Cardiac muscle cell (in vitro differentiated cells and primary cell): ENCODE measurements at places on chromosomes 1 and 21.

- no peak for DNase-seq
These were observed 585.8 kb upstream of the RGS18 start for GRCh38 chr1:191572479-191572878.

GRCh38 chr1:115977499-115978258, 1.4 kb downstream of the SLC22A15 start:
- peak; percentile 84 for DNase-seq

DNA sequence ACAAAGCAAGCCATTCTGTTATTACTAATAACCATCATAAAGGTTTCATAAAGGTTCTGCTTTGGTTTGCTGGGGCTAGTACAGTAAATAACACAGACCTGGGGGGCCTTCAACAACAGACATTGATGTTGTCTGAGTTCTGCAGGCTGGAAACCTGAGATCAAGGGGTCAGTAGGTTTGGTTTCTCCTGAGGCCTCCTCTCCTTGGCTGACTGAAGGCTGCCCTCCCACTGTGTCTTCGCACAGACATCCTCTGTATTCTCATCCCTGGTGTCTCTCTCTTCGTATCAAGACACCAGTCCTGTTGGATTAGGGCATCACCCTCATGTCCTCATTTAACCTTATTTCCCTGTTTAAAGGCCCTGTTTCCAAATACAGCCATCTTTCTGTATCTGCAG, 37.3 kb downstream of the HUNK start:
- DNase-seq, result no peak

- DNase-seq, result peak; percentile 92
These were observed 12.9 kb upstream of the SPEN start for GRCh38 chr1:15834406-15835204.

- peak; percentile 36 for DNase-seq
These were observed 162.8 kb downstream of the NTPCR start for GRCh38 chr1:233113009-233113879.

DNA sequence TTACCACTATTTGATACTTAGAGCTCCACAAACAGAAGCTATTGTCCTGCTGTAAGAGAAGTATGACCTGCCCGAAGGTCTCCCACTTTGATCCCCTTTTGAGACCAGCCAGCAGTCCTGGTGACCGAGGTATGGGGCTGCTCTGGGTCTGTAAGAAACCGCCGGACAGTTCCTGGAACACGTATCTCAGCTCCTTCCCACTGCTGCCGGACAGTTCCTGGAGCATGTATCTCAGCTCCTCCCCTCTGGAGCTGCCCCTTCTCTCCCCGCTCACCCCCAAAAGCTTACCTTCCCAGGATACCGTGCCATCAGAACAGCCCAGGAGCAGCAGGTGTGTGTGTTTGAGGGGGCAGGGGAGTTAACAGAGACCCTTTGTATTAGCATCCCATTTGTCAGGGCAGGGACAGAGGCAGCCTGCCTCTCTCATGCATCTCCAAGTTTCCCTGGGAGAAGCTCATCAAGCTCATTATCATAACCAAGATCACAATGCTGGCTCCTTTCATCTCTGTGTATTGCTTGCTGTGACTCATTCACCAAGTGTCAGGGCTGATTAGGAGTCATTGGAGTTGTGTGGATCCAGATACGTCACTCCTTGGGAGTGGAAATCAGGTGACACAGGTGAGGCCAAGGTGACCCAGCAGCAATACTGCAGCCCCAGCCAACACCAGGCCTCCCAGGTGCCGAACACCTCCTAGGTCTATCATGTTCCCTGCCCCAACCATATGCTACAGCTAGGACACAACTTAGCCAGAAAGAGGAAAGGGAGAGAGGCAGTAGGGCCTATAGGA, 25.3 kb downstream of the OPTC start:
- DNase-seq, result no peak

GRCh38 chr1:1094981-1095380, 20.9 kb upstream of the RNF223 start:
- no peak for DNase-seq

- no peak for DNase-seq
These were observed 23.3 kb upstream of the CD55 start for GRCh38 chr1:207298186-207298585.

DNA sequence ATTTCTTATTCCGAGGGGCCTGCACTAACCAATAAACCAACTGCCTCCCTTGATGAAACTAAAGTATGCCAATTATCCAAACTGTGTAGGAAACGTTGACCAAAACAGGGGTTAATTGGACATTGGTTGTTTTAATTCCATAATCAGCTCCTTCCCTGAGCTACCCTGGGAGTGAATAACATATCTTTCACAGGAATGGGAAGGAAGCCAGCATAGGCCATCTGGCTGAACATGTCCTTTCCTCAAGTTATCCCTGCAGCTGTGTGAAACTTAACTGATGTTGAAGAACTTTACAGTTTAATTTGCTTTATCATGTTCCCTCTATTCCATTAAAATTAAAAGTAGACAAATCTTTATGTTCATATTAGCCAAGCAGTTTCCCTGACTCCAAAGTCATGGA, 75.4 kb downstream of the NRIP1 start:
- DNase-seq, result no peak

DNA sequence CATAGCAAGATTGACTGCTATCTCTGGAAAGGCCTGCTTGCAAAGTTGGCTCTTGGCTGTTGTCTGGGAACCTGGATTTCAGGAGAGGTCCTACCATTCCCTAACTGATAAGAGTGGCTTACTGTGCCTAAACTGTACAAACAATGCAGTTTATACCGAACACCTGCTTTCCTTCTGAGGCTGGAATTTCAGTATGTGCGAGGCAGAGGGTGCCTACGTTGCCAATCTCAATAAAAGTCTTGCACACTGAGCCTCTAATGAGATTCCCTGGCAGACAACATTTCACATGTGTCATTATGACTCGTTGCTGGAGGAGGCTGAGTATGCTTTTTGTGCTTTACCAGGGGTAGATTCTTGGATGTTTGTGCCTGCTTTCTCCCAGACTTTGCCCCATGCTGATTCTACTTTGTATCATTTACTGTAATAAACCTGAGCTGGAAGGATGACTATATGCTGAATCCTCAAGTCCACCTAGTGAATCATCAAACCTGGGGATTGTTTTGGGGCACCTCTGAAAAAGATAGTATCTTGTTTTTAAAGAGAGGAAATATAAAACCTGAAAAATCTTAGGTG, 58.9 kb upstream of the GNG4 start:
- no peak for DNase-seq

- no peak for DNase-seq
These were observed 260.5 kb upstream of the CHRM3 start for GRCh38 chr1:239125893-239126292.

DNA sequence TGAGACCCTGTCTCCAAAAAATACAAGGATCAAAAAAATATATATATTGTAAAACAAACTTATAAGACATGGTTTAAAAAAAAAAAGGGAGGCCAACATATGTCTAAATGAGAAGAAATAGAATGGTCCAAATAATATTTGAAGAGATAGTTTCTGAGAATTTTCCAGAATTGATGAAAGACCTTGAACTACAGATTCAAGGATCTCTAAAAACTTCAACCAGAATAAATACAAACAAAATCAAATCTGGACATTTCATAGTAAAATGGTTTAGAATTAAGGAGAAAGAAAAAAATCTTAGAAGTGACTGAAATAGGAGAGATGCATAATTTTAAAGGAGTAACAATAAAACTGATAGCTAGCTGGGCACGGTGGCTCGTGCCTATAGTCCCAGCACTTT, 45.5 kb upstream of the RCOR3 start:
- DNase-seq, result no peak

- no peak for DNase-seq
These were observed 13.9 kb downstream of the TEX50 start for GRCh38 chr1:173648880-173649605.

DNA sequence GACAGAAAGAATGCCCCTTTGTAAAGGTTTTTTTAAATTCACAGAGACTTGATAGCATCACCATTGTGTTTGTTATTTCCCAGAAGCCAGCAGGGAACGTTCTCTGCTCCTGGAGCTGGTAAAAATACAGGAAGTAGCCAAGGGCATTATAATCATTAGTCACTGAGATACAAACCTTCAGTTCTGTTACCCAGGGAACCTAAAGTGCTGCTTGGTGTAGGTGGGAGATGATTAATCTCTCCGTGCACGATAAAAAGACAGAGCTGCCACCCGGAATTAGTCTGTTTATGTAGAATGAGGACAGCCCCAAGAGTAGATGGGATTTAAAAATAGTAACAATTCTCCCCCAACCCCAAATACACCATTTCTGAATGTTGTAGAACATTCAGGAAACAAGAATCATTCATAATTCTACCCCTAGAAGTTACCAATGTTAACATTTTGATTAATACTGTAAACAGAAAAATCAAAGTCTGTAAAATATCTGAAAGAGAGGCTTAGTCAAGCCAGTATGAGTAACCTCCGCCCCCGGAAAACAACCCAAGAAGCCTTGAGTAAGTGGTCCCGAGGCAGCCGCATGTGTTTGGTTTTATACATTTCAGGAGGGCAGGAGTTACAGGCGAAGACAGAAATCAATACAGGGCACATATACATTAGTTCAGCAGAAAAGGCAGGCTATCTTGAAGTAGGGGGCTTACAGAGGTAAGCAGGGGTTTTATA, 45.3 kb upstream of the CTBS start:
- DNase-seq, result peak; percentile 76

- no peak for DNase-seq
These were observed 17.5 kb upstream of the IL20 start for GRCh38 chr1:206847946-206848345.

DNA sequence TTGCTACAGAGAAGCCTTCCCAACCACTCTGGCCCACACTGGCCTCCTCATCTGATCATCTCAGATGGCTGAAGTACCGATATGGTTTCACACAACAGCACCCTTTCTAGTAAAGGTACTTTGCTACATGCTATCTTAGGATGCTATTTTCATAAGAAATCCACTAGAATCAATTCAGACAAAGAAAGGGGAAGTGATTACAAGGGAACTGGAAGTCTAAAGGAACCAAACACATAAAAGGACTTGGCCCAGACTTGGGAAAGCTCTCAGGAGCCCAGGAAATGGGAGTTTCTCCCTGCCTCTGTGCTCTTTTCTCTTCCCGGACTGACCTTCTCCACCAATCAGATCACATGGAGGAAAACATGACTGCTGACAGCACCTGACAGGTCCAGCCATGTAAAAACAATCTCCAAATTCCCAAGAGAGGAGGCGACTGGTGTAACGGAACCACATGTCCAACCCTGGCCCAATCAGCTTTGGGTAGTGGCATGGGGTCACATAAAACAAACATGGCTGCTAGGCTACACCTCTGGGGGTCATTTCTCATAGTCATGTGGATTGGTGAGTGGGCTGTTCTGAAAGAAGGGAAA, 12.7 kb upstream of the FOXE3 start:
- no peak for DNase-seq

DNA sequence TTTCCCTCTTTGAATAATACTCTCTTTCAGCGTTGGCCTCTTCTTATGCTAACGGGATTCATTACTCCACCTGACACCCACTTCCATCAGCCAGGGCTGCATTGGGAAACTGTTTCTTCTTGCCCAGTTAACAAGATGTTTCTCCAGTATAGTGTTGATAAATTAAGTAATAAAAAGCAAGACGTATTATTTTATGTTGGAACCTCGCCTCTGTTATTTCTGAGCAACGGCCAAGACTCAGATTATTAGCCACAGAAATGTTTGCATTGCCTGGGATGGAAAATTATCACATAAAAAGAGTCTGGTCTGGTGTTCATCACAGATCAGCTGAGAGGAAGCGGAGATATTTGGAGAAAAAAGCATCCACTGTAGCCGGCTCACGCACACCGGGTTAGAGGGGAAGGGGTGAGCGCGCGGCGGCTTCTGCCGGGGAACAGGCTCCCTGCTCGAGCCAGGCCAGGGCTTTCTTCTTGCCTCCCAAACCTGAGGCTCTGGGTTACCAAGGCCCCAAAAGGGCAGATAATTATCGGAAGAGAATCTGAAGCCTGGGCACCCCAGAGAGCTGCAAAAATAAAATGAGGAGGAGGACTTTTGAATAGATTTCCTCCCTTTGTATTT, 189.5 kb downstream of the PRDM16 start:
- peak; percentile 18 for DNase-seq

- no peak for DNase-seq
These were observed 20.4 kb downstream of the CDC7 start for GRCh38 chr1:91520942-91521507.

- DNase-seq, result no peak
These were observed 6.9 kb downstream of the PTPRU start for GRCh38 chr1:29243023-29243870.
